ENCODE measurements at places on chromosomes 1 and 21. TPM values are rescaled to one million over a fixed set of nuclear protein-coding genes. Genes with fewer than 3 reads are reported as not detected.

- no peak for DNase-seq
Observed at GRCh38 chr1:234500269-234500668, 21.3 kb upstream of the TARBP1 start.

- DNase-seq: no peak
Observed at GRCh38 chr1:88883156-88883555, 8.2 kb downstream of the GTF2B start.

The NHLH1 gene
- not detected for total RNA-seq

The THRAP3 gene
- total RNA-seq: 120 TPM

The ZMYND12 gene
- 0.32 TPM for total RNA-seq
